ENCODE measurements at places on chromosomes 12 and 14.
A peak's percentile ranks its signal among the peaks of the same experiment; 100 is the strongest.

DNA sequence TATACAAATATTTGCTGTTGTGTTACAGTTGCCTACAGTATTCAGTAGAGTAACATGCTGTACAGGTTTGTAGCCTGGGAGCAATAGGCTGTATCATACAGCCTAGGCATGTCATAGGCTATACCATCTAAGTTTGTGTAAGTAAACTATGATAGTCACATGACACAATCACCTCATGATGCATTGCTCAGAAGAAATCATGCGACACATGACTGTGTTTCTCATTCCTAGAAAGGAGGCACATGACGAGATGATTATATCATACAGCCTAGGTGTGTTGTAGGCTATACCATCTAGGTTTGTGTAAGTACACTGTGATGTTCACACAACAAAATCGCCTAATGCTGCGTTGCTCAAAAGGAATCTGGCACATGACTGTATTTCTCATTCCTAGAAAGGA, 31.9 kb downstream of the NOPCHAP1 start:
- no peak for DNase-seq

DNA sequence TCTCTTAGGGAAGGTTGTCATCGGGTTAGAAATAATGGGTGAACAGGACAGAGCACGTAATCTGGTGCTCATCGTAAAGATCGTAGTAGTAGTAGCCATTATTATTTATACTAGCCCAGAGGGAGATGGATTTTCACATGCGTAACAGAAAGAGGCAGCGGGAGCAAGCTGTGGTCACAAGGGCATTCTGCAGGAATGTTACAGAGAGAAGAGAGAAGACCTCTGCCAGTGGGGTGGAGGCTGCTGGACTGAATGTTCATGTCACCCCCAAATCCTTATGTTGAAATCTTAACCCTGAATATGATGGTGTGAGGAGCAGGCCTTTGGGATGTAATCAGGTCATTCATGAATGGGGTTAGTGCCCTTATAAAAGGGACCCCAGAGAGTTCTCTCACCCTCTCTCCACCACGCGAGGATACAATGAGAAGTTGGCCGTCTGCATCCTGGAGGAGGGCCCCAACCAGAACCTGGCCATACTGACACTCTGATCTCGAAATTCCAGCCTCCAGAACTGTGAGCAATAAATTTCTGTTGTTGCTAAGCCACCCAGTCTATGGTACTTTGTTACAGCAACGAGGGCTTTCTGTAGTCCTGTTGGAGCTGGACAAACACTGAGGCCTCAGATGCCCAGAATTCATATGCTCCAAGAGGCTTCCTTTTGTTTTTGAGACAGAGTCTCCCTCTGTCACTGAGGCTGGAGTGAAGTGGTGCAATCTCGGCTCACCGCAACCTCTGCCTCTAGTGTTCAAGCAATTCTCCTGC, 131.2 kb upstream of the MED13L start:
- no peak for DNase-seq

DNA sequence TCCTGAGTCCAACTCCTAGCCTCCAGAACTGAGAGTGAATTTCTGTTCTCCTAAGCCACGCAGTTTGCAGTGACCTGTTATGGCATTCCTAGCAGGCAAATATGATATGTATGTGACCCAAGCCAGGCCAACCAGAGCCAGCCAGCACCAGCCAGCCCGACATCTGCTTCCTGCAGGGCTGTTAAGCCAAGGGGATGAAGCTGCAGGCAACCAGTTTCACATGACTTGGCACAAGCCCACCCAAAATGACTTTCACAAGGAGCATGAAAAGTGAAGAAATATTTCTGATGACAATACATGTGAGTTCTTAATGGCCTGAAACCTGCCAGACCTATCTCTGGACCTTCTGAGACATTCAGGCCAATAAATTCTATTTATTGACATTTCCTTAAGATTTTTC, 68.1 kb downstream of the ITPK1 start:
- DNase-seq = no peak

DNA sequence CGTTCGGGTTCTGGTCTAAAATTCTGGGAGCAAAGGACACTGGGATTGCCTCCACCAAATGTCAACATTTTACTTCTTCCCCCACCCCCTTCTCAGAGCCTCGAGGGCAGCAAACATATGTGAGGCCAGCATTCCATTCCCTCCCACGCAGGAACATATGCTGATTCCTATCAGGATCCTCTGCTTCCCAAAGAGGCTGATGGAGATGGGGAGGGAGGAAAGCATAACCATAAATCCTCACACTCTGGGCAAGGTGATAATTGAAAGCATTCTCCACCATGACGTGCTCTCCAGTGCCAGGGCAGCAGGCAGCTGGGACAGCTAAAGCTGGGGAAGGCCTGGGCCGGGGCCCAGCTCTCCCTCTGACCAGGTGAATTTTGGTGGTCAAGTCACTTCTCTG, 395.0 kb downstream of the ZFP36L1 start:
- peak; percentile 23 for DNase-seq

- no peak for DNase-seq
Observed at GRCh38 chr14:33999771-34000291, 49.0 kb upstream of the EGLN3 start.

DNA sequence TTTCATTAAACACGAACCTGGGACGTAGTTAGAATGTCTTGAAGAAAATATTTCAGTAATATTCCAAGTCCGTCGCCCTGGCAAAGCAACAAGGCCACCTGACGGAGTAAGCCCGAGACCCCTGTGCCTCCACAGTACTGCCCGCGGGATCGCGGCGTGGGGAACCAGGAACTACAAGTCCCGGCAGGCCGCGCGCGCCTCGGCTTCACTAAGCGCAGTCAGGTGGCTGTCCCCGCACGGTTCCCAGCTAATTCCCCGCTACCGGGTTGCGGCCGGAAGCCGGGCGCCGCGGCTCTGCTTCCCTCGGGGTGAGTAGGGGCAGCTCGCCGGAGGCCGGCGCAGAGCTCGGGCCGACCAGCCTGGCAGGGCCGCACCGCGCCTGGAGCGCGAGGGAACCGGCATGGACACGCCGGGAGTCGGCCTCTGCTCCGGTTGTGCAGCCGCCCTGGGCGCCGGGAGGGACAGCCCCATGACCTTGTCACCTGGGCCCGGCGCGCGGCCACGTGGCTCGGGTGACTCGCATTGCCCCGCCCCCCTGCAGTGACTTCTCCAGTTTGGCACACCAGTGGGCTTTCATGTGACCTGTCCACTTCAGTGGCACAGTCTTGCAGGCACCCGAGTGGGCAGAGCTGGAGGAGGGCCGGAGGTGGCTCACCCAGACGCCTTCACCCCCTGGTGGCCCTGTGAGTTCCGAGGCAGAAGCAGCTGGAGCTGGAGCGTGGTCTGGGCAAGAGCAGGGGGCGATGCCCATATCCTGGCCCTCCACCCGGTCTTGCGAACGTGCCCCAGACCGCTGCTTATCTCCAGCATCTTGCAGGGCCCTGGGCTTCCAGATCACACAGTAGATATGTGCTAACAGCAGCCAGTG, at the start of gene ADCK1:
TSS of gene ADCK1 (plus strand) at position 247 of the 868 bp plus-strand sequence. CDS start 18,870 bp downstream, outside the sequence.
- peak; percentile 92 for DNase-seq

- DNase-seq = peak; percentile 74
Observed at GRCh38 chr14:24013654-24014514, 25.2 kb downstream of the DHRS4L2 start.

- no peak for DNase-seq
Observed at GRCh38 chr12:63045020-63045860, 105.8 kb downstream of the AVPR1A start.

DNA sequence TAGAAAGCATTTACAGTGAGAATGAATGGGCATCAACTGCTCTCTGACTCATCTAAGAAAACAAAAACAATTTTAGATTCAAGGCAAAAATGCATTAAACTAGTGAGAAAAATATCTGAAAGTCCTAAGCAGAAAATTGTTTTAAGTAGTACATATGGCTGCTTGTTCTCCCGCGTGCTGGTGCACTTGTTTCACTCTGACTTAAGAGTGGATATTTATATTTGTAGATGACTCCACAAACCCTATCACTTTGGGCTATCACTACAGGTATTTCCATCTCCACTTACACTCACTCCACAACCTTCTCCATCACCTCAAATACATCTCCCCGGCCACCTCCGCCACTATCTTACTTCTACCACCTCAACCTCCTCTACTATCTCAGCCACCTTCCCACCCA, 253.9 kb upstream of the EGLN3 start:
- DNase-seq = no peak

GRCh38 chr14:81453166-81453766, 53.1 kb upstream of the STON2 start:
- DNase-seq = peak; percentile 84

GRCh38 chr14:102556098-102556677, 36.3 kb upstream of the RCOR1 start:
- no peak for DNase-seq

GRCh38 chr14:100844846-100845245, 18.9 kb downstream of the MEG3 start:
- no peak for DNase-seq

- no peak for DNase-seq
Observed at GRCh38 chr12:116924558-116925453, 14.1 kb downstream of the FBXW8 start.

GRCh38 chr14:90400904-90401561, 4.2 kb downstream of the CALM1 start:
- DNase-seq = no peak

GRCh38 chr12:8827551-8828256, 5.3 kb downstream of the A2ML1 start:
- no peak for DNase-seq

DNA sequence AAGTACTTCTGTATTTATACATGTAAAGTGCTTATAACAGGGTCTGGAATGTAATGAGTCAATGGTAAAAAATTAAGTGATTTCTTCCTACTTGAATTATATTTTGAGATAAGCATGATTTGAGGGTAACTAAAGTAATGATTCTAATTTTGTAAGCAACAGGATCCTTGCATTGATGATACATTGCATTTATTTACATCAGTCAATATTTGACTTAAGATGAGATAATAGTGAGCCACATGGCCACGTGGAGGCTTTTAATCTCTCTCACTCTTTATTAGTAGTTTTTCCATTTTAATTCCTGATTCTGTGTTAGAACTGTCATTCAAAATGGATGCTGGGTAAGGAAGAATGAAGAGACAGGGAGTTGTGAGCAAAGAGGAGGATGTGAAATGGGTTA, 298.1 kb upstream of the PRICKLE1 start:
- no peak for DNase-seq

GRCh38 chr12:21882635-21883034, 58.6 kb downstream of the ABCC9 start:
- DNase-seq = no peak

DNA sequence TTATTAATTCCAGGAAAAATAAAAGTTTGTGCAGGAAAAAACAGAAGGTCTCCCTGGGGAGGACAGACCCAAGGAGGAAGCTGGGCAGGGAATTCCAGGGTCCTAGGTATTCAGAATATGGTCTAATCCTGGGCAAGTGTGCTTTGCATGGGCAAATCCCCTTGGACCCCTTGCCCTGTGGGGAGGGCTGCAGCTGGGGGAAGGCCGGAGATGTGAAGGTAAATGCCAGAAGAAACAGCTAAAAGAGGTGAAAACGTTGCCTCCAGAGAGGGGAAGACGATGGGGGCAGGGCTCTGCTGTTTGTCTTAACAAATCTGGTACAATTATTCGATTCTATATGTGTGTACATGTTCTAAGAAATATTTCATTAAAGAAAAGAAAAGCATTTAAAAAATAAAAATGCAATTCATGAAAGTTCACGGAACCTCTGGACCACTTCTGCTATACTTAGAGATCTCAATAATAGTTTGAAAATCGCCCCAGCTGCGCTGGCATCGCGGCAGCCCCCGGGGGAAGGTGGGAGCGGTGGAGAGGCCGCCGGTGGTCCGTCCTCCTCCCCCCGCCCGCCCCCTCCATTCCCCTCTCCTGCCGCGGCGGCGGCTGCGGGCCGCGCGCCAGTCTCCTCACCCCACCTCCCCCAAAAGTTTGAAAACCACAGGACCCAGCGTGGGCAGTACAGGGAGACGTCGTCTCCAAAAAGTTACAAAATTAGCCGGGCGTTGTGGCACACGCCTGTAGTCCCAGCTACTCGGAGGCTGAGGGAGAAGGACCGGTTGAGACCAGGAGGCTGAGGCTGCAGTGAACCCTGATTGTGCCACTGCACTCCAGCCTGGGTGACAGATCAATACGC, 1.5 kb upstream of the PRPF40B start:
- DNase-seq = no peak

DNA sequence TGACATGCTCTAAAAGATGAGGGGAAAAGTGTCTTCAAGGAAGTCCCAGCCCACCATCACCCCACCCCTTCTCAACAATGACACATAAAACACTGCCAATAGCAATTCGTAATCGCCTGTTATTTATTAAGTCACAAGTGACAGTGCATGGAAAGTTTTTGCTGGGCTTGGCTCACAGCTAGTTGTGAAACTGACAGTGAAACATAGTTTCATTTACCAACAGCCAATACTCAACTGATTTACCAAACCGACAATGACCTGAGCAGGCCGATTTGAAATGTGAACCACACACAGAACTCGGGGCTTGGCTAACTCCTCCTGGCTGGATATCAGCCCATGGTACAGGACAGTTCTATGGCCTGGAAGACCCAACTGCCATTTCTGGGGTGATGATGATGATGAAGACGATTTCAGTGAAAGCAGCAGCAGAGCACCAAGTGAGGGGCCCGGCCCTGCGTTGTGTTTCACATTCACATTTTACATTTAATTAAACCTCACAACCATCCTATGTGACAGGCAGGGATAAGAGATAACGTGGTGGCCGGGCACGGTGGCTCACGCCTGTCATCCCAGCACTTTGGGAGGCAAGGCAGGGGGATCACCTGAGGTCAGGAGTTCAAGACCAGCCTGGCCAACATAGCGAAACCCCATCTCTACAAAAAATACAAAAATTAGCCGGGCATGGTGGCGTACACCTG, 42.7 kb downstream of the CAMKK2 start:
- DNase-seq = no peak

DNA sequence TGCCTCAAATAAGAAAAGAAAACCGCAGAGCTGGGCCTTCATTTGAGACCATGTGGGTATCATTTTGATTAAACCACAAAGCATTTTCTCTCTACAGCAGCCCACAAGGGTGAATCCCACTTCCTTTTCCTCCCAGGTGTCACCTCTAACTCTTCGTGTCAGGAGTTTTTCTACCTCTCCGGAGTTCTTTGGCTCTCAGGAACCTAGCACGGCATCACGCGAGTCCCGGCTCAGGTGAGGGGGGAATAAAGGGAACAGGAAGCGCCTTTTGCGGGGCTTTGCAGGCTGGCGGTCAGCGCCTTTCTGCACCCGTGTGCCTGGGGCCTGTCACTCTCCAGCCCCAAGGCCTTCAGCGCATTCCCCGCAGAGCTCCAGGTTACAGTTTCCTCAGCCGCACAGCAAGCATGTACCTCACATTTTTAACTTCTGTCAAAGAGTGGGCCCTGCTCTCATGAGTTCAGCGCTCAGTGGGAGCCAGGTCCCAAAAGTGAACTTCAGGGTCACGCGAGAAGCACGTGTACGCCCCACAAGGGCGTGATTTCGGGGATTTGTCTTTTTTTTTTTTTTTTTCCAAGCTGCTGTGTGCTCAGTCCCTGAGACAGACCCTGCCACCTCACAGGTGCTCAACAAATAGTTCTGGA, 740 bp upstream of the PRPF40B start:
- peak; percentile 60 for DNase-seq

GRCh38 chr14:83483063-83483462, 1949.4 kb upstream of the SEL1L start:
- DNase-seq = no peak

GRCh38 chr12:2548081-2548480, 246.7 kb upstream of the FKBP4 start:
- DNase-seq = no peak

- no peak for DNase-seq
Observed at GRCh38 chr14:94676495-94677185, 64.4 kb downstream of the SERPINA3 start.

All from NCI-H2171 treated with DMSO at 0.1 percent for 48 hours (cell line).